Activated T-helper 2 cell treated with anti-CD3 and anti-CD28 coated beads, Interferon-gamma antibody, Interleukin-2, Interleukin-4, amounts not matched to agents 10 μg/mL and 5 μg/mL and 100 μg/mL, durations not matched to agents 14 hours and 24 hours and 36 hours (primary cell): ENCODE measurements at places on chromosomes 12 and 14. TPM values are rescaled to one million over a fixed set of nuclear protein-coding genes. Genes with fewer than 3 reads are reported as not detected.
A peak's percentile ranks its signal among the peaks of the same experiment; 100 is the strongest.

The IAPP gene
- total RNA-seq: not detected in 2 replicates

The CLBA1 gene
- total RNA-seq: 0.94 and 1.4 TPM in 2 replicates

GRCh38 chr12:116675339-116676107 lies 62.3 kb downstream of the SPRING1 start:
- DNase-seq: no peak
- peaks cover 8% of the 10 kb centered on the region for H3K27me3 ChIP-seq
- H3K36me3 ChIP-seq: no peaks in the 10 kb centered on the region

- no peaks in the 10 kb centered on the region for H3K27me3 ChIP-seq
- H3K4me1 ChIP-seq: peaks cover 21% of the 10 kb centered on the region
- no peak for DNase-seq
- no peak overlapping the region for H3K27ac ChIP-seq
- peaks cover 53% of the 10 kb centered on the region for H3K36me3 ChIP-seq
- H3K4me3 ChIP-seq: no peak overlapping the region
Observed at GRCh38 chr14:69068744-69069421, 84.0 kb downstream of the DCAF5 start.

- H3K36me3 ChIP-seq: no peaks in the 10 kb centered on the region
- H3K4me3 ChIP-seq: no peak overlapping the region
- H3K27me3 ChIP-seq: no peaks in the 10 kb centered on the region
- no peaks in the 10 kb centered on the region for H3K4me1 ChIP-seq
Observed at GRCh38 chr12:41485203-41485602, 297.1 kb downstream of the PDZRN4 start.

DNA sequence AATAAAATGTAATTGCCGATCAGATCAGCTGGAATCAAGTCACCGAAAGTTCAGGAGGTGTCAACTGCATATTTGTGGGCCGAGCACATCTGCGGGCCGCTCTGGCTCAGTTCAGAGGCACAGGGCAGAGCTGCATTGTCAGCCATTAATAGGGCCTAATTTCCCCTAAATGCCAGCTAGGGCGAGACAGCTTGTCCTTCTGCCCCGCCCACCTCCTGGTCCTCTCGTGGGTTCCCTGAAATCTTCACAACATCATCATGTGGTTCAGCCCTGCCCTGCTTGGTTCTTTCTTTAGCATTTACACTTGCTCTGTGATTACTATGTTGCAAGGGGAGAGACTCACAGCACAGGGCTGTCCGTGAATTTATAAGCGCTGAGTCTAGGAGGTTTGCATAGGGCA lies 148.9 kb downstream of the CHST11 start:
- no peak for DNase-seq
- H3K27ac ChIP-seq: peak overlapping the region; percentile 49
- no peaks in the 10 kb centered on the region for H3K27me3 ChIP-seq

GRCh38 chr12:113932381-113933196 lies 33.5 kb downstream of the RBM19 start:
- peaks cover 9% of the 10 kb centered on the region for H3K4me1 ChIP-seq
- H3K4me3 ChIP-seq: no peak overlapping the region
- H3K36me3 ChIP-seq: peaks cover 39% of the 10 kb centered on the region
- H3K27me3 ChIP-seq: no peaks in the 10 kb centered on the region
- no peak overlapping the region for H3K27ac ChIP-seq

DNA sequence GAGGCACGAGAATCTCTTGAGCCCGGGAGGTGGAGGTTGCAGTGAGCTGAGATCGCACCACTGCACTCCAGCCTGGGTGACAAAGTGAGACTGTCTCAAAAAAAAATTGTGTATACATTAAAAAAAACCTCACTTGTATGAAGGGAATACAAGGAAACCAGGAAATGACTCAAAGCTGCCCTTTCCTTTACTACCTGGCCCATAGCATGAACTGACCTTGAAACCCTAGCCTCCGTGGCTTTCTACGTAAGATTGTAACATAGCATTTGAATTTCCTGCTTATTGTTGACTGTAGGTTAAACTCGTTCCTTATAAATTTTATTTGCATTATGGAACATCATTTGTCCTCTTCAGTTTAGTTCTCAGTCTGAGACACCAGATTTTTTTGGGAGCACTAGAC lies 9.1 kb upstream of the DDX47 start:
- no peaks in the 10 kb centered on the region for H3K27me3 ChIP-seq
- H3K36me3 ChIP-seq: no peaks in the 10 kb centered on the region
- DNase-seq: no peak
- peak overlapping the region; percentile 40 for H3K27ac ChIP-seq

DNA sequence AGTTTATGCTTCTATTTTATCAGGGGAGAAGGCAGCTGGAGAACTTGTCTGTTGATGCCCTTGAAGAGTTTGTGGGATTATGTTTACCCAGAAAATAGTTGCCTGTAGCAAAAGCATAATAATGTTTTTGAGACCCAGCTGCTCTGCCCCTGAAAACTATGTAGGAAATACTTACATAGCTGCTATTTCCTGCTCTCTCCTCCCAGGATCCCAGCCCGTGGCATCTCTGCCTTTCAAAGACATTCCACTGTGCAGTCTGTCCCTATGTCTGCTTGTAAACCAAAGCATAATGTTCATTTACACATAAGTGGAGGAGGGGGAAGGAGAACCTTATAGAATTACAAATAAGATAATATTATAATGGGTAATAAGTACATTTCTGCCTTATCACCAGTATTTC lies 198.7 kb downstream of the SYT1 start:
- H3K27ac ChIP-seq: no peak overlapping the region
- H3K4me3 ChIP-seq: no peak overlapping the region
- no peaks in the 10 kb centered on the region for H3K36me3 ChIP-seq
- H3K4me1 ChIP-seq: no peaks in the 10 kb centered on the region

- H3K36me3 ChIP-seq: no peaks in the 10 kb centered on the region
- H3K4me3 ChIP-seq: no peak overlapping the region
- H3K27me3 ChIP-seq: no peaks in the 10 kb centered on the region
- no peak for DNase-seq
- H3K27ac ChIP-seq: no peak overlapping the region
Observed at GRCh38 chr14:94682061-94682516, 69.9 kb downstream of the SERPINA3 start.

- no peaks in the 10 kb centered on the region for H3K36me3 ChIP-seq
- DNase-seq: no peak
- no peak overlapping the region for H3K4me3 ChIP-seq
- H3K4me1 ChIP-seq: peaks cover under 1% of the 10 kb centered on the region
Observed at GRCh38 chr12:70762000-70762399, 124.8 kb upstream of the PTPRB start.
